WERI-Rb-1 (cell line): ENCODE measurements at places on chromosomes 16 and 17.

GRCh38 chr17:64974750-64975317, 55.6 kb upstream of the LRRC37A3 start:
- no peak for DNase-seq

- no peak for DNase-seq
Observed at GRCh38 chr17:39352986-39353385, 48.4 kb downstream of the FBXL20 start.

DNA sequence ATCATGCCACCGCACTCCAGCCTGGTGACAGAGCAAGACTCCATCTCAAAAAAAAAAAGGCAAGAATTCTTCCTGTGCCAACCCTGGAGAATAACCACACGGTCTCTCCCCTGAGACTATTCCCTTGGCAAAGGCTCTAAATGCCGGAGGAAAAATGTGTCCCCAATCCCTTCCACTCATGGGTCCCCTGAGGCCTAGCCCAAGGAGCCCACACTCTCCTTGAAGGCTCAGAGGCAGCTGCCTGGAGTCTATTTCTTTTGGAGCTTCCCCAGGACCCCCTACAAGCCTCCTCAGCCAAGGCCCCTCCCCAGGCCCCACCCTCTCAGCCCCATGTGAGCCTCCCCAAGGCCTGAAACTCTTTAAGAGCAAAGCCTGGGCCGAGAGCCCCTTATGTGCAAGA, 16.6 kb downstream of the CEP131 start:
- no peak for DNase-seq

- DNase-seq: no peak
Observed at GRCh38 chr16:51550800-51551347, 399.8 kb upstream of the SALL1 start.

- DNase-seq: peak; percentile 80
Observed at GRCh38 chr16:85152414-85153030, 40.2 kb upstream of the CIBAR2 start.

DNA sequence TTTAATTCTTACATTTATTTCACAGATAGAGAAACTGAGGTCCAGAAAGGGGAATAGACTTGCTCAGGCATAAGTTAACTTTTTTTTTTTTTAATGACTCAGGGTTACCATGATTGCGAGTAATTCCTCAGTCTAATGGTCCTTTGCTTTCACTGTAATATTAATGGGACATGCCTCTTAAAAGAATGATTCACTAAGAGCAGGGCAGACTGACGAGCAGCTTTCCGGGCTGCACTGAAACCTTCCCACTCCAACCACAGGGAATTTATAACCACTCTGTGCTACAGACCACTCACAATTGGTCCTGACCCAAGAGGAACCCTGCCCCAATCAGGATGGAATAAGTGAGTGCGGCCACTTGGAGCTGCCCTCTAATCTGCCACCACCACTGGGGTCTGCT, 5.7 kb downstream of the HOXB2 start:
- DNase-seq: no peak
